ENCODE measurements at places on chromosomes 5 and 9.

DNA sequence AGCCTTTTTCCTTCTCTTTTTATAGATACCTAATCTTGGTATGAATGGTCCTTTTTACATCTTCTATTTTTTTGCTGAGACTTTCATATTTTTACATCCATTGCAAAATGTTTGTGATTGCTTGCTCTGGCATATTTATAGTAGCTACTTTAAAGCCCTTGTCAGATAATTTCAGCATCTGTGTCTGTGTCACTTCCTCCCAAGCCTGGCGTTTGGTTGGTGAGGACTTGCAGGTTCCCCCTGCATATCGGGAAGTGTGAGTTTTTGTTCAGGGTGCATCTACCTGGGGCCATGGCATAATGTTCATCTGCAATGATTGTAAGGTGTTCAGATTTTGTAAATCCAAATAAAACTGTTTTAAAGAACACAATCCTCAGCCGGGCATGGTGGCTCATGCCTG, 8.9 kb downstream of the FBXW5 start:
- DNase-seq: no peak

GRCh38 chr5:159120446-159120845, 20.7 kb upstream of the EBF1 start:
- no peak for DNase-seq

DNA sequence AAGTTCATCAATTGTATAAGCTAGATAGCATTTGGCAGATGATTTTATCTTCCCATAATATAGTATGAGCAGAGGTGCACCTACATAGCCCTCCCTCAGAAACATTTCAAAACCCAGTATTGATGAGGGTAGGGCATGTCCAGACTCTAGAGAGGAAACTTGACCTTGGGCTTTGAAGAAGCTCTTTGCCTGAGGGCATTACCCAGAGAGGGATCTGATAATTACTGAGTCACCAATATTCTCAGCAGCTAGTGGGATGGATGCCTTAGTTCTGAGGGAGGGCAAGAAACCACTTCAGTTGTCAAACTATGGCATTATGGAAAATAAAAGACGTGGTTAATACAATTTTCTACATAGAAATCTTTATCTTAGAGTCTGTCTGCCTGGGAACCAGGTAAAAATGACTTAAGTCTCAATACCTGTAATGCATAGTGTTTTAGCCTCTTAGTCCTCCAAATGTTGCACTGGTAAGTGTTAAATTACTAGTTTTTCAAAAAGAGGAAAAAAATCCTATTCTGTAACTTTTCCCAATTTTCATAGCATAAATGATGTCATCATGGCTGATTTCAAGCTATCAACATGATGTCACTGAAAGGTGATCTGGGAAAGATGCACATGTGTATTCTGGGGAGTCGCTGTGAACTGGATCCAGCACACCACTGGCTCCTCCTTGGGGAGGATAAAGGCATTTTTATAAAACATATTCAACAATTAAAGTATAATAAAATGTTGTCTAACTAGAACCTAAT, 809.0 kb downstream of the KCTD16 start:
- DNase-seq: no peak

GRCh38 chr9:132171702-132172101, 9.8 kb downstream of the NTNG2 start:
- no peak for DNase-seq

- peak; percentile 42 for DNase-seq
Observed at GRCh38 chr5:172773481-172774469, 2.8 kb upstream of the DUSP1 start.

- DNase-seq: peak; percentile 10
Observed at GRCh38 chr9:6239048-6239461, 23.4 kb downstream of the IL33 start.

DNA sequence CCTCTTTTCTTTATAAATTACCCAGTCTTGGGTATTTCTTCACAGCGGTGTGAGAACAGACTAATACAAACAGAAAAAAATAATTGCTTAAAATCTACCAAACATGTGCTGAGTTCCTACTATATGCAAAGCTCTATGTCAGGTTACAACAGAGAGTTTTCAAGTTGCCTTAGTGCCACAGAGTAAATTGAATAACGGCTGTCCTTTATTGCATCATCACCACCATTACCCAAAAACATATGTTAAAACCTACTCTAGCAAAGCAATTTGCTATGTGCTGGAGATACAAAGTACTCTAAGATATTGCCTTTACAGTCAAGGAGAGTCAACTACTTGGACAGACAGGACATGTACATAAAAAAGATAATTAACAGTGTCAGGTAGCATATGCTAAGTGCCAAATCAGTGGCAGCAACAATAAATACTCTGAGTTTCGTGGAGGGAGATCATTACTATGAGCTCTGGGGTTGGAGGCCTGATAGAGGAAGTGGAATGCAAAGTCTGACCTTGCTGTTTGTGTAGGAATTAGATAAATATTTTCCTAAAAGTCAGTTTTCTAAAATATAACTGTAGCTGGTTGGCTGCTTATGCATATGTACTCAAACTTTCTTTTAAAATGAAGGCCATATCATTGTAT, 1058.7 kb upstream of the WWC1 start:
- peak; percentile 47 for DNase-seq

DNA sequence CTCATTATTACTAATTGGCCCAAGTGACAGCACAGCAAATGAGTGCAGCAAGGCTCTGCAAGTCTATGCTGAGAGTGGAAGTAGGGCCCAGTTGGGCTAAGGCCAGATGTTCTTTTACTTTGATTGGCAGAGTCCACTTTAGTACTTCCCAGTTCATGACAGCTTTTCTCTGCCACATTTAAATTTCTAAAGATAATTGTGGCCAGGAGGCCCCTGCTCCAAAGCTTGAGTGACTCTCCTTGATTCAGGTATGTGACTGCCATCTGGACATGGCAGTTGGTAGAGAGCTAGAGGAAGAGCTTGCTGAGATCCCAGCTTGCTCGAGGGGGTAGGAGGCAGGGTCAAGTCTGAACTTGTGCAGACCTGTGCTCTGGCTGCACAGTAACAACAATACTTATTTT, 154.1 kb downstream of the CARTPT start:
- DNase-seq: no peak

DNA sequence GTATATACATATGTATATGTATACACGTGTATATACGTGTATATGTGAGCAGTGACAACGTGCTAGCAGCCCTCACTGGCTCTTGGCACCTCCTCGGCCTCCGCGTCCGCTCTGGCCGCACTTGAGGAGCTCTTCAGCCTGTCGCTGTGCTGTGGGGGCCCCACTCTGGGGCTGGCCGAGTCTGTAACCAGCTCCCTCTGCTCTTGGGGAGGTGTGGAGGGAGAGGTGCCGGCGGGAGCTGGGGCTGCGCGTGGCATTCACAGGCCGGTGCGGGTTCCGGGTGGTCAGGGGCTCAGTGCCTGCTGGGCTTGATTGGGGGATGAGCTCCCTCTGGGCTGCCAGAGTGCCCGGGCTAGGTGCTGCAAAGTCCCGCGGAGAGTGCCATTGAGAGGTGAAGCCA, 24.1 kb upstream of the OSMR start:
- no peak for DNase-seq

- no peak for DNase-seq
Observed at GRCh38 chr5:157381746-157382145, 78.3 kb upstream of the NIPAL4 start.

GRCh38 chr5:113223831-113224604, 210.8 kb downstream of the TSSK1B start:
- no peak for DNase-seq
